ENCODE measurements at places on chromosomes 7 and 10.
A peak's percentile ranks its signal among the peaks of the same experiment; 100 is the strongest.

DNA sequence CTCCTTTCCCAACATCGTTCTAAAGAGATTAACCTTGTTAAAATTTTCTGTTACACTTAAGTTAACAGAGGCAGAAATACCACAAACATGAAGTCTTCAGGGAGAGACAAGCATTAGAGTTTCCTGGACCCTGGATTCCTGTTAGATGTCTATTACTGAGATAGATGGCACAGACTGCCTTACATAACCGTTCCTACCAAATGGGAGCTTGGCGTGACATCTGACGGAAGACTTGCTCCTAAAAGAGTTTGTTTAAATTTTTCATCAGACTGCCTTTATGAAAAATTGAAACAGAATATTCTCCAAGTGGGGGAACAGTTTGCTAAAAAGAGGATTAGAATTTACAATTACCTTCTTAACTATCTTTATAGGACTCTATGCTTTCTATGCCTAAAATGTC is 22.7 kb downstream of the ANK3 start:
- no peak for DNase-seq

DNA sequence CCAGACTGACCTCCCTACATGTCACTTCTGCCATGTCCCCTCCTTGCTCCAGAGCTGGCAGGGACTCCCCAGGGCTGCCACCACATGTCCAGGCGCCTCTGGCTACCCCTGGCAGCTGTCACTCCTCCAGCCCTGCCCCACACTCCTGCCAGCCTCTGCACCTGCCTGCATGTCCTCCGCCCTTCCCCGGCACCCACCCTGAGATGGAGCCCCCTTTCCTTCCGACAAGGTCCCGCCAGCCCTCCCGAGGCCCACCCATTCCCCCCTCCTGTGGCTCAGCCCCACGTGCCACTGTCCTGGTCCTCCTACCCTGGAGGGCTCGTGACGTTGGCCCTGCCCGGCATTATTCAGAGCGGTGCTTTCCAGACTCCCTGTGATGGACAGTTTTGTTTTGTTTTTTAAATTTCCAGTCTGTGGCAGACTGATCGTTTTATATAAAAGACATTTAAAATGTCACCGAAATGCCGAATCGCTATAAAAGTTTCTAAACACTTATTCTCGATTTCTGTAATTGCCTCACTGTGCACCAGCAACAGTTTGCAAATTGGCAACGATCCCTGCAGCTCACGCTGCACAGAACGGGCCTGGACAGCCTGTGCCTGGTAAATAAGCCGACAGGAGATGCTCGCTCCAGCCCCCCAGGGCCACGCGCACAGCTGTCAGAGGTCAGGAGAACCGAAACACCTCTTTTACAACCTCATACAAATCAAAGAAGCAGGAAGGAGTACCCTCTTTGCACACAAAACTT is 111.1 kb upstream of the SH2B2 start:
- peak; percentile 27 for DNase-seq

DNA sequence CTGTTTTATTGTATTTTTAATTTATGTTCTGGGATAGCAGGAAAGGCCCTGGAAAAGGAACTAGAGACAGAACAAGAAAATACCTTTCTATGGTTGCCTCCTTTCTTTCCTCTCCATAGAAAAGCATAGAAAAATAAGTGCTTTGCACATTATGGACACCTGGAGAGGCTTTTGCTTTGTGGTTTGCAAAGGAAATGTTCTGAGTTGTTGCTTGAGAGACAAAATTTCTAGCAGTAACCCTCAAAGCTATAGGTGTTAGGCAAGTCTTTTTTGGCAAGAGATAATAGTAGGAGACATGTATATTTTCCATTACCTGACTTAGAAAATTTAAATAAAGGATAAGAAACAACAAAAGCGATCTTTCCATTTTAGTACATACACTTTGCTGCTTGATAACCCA is 378.6 kb upstream of the PRKCQ start:
- no peak for DNase-seq

- no peak for DNase-seq
These were observed 347.3 kb upstream of the NPVF start for GRCh38 chr7:25575634-25576033.

DNA sequence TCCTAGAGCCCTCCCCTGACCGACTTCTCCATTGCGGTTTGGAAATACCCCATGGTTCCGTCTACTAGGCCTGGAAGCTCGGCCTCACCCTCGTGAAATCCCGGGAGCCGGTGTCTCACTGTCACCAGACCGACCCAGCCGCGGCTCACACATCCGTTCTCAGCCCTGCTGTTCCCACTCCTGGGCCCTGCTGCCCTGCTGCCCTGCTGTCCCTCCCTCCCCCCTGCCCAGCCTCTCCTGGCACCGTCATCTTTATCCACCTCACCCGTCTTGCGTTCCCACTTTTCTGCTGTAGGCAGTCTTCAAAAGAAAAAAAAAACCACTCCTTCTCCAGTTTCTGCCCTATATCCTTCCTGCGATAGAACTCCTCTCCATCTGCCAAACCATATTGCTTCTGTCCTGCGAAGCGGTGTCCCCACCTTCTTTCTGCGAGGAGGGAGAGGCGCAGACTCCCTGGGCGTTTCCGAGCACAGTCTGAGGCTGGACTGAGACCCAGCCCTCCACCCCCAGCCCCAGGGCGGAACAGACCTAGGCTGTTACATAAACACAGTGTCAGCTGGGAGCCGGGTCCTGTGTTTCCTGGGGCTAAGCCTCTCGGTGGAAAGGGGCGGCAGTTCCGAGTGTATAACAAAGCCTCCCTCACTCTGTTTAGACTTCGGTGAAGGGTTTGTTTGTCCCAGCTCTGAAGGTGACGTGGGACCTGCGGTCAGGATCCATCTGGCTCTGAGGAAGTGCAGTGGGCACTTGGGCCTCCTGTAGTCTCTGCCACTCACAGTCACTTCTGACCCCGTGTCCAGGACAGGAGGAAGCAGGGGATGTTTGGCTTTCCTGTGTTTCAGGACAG is 2.8 kb downstream of the AGAP3 start:
- DNase-seq, result no peak

GRCh38 chr7:26705567-26705966 is 158.8 kb downstream of the SKAP2 start:
- DNase-seq, result no peak

DNA sequence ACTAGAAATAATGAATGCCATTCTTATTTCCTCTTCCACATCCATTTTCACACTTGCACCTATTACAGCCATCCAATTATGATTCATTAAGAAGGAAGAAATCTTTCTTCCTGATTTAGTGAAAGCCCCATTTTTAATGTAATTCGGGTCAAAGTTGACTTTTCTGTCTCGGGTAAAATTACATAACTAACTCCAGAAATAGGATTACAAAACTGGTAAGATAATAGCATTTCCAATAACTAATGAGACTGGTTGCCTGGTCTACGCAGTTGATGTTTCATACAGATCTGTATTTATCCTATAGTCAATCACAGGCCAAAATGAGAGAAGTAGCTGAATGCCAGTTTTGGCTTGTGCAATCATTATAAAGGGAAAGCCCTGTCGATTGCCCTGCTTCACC is 651.5 kb upstream of the NRP1 start:
- DNase-seq, result no peak

- DNase-seq, result peak; percentile 38
These were observed 37.9 kb downstream of the VOPP1 start for GRCh38 chr7:55534262-55534915.

DNA sequence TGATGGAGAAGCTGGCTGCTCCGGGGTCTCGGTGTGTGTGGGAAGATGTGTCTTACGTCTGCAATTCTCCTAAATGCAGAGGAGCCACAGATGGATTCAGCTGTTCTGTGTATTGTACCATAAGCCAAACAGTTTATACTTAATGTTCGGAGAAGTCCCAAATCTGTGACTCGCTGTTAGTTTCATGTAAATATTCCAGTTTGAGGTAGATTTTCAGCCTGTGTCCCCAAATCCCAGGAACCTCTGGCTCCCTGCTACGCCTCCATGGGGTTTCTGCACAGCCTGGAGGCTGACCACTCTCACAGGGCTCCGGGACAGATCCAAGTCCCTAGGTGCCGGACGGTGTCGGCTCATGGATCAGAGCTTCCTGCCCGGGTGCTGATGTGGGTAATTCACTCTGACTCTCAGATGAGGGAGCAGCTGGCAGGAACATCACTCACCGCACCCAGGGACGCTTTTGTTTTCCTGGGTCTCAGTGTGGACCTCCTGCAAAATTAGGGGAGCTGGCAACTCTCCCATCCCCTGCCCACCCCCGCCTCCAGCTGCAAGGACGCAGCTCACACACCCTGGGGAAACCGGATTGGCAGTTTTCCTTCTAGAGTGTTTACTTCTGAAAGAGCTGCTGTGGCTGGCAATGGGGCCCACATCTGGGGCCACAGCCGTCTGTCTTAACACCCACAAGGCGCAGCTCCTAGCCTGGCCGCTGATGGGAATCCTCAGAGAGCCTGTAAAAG is 421.1 kb upstream of the FOXK1 start:
- no peak for DNase-seq

DNA sequence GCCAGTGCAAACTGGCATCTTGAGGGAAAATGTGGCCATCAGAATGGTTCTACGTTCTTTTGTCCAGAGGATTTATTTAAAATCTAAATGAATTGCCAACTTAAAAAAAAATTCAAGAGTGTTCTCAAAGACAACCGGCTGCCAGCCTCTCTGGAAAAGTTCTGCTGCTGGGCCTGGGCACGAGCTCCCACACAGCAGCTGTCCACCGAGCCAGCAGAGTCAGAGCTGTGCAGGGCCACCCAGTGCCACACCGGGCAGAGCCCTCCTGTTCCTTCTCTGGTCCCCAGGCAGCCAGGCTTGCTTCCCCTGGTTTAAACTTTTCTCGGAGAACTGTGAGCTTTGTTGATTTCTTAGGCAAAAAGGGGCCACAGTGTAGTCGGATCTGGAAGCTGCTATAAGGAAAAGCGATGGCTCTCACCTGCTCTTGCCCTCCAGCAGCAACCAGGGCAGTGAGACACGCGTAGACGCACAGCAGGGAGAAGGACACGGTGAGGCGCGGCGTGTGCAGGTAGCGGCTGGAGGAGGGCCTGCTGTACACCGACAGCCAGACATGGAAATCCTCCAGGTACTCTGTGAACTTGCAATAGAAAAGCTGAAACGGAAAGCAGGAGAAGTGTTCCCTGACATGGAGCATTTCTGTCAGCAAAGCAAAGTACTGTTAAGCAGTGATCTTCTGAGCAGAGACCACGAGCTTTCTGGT is 111.6 kb downstream of the PKD1L1 start:
- no peak for DNase-seq

DNA sequence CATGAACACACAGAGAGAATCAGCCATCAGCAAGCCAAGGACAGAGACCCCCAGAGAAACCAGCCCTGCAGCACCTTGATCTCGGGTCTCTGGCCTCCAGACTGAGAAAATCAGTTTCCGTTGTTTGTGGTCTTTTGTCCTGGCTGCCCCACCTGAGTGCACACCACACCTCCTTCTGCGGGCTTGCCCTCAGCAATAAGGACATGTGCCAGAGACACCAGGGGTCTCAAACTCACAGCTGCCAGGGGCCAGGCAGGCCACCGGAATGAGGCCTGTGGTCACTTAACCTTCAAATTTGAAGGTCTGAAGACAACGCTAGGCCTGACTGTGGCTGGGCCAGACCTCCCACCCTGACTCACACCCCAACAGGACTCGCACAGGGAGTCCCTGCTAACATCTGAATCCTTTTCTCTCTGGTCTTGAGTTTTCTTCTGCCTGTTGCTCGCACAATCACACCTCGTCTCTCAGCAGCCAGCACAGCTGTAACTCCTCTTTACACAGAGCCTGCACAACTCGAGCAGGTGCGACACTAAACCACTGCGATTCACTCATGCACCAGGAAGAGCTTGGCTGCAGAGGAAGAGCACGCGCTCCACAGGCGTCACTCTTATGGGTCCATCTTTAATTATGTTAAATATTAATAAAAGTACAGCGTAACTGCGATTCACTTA is 86.2 kb downstream of the CHST15 start:
- DNase-seq, result no peak

DNA sequence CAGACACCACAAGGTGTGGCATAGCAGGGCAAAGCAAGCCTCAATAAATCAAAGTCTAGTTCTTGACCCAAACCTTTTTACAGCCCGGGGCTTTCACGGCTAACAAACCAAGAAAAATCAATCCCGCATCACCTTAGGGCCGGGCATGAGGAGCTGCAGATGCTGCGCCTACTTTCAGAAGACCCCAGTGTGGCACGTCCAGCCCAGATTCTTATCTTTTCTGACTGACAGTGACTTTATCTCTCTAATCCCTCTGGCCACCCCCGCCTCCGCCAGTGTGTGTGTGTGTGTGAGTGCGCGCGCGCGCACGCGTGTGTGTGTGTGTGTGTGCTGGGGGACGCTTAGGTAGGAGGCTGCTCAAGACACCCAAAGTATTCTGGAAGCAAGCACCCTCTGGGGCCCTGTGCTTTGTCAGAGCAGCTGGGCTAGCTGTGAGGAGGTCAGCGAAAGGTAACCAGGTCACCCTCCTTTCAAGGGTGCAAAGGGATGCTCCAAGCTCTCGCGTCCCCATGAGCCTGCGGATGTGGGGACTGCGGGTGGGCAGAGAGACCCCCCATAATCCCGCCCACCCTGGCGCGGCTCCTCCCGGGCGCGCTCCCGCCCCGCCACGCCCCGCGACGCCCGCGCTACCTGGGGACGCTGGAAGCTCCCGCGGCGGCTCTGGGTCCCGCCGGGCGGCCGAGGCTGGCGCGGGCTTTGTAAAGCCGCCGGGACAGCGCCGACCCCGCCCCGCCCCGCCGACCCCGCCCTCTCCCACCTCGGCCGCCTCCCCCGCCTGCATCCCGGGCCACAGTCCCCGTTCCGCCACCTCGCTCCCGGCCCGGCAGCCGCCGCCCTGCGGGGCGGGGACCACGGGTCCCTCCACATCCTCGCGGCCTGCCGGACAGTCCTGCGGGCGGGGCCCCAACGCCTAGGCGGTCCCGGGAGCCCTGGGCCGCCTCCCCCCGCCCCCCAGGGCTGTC is 57.1 kb upstream of the RHOBTB1 start:
- no peak for DNase-seq

DNA sequence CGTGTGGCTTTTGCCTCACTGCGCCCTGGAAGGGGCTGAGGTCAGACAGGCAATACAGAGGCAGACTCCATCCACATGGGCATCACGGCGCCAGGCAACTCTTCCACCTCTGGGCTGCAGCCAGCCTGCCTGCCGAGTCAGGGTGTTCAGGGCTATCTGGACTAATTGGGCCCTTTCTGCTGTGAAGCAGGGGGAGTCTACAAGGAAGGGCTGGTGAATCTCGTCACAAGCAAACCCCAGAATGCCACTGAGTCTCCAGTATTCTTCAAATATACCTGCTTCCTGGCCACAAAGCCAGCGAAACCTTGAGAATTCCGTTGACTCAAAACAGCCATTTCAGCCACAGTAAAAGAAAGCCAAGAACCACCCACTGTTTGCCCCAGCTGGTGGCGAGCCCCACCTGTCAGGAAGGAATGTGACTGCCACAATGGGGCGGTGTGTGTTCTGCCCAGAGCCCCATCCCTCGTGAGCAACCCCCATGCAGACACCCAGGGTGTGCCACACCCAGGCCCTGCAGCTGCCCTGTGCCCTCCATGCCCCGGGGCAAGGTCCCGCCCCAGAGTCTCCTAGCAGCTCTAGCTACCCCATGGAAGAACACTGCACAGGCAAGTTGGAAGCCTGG is 117.3 kb downstream of the FAM53B start:
- DNase-seq, result no peak

All from putamen (tissue), 1 donor.